ENCODE measurements at places on chromosomes 11 and 22.

- DNase-seq: no peak
Observed at GRCh38 chr11:125350206-125351032, 145.6 kb downstream of the FEZ1 start.

DNA sequence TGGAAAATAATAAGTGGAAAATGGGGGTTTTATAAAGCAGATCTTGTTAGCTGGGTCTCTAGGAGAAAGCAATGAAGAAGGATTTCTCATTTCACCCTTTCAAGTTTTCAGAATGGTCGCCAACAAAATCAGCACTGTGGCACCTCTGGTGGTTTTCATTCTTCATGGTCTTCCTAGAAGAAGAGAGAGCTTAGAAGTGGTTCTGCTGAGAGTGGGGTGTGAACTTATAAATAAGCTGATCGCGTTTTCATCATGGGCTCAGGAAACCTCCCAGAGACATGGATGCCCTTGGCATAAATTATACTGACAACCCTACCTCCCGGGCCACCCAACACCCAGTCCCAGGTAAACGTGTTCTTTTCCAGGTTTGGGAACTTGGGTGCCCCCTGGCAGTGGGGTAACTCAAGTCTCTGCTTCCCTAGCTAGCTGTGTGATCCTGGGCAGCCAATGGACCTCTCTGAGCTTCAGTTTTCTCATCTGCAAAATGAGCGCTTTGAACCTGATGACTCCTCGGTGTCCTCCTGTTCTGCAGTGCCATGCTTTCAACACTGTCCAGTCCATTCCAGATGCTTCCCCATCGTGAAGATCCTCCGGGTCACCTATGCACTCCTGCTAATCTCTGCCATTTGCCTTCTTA lies 72.6 kb upstream of the GRAMD1B start:
- no peak for DNase-seq

DNA sequence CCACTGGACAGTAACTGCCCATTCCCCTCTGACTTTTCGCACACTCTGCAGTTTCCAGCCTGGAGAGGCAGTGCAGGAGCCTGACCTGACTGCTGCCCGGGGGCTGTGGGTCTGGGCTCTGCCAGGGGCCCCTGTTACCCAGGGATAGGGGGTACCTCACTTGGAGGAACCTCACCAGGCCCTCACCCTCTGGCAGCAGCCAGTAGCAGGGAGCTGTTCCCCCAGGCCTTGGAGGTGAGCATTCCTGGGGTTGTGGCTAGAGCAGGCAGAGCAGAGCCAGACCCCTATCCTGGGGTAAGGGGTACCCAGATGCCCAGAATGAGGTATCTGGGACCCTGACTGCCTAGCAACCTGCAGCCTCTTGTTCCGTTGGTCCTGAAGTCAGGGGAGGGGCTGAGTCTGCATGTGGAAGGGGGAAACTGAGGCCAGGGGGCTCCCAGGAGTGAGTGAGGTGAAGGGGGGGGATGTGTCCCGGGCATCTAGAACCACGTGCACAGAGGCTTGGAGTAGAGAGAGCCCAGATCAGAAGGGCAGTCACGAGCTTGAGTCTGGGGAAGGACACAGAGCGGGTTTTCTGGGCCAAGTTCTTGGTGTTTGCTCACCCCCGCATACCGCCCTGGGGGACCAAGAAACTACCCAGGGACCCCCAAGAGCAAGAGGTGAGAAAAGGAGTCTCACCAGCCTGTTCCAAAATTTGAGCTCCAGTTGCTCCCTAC lies 43.9 kb upstream of the ACCSL start:
- DNase-seq: no peak

GRCh38 chr11:103499710-103500340 lies 390.6 kb downstream of the DYNC2H1 start:
- no peak for DNase-seq

GRCh38 chr11:105700271-105700670 lies 90.4 kb downstream of the GRIA4 start:
- DNase-seq: no peak

DNA sequence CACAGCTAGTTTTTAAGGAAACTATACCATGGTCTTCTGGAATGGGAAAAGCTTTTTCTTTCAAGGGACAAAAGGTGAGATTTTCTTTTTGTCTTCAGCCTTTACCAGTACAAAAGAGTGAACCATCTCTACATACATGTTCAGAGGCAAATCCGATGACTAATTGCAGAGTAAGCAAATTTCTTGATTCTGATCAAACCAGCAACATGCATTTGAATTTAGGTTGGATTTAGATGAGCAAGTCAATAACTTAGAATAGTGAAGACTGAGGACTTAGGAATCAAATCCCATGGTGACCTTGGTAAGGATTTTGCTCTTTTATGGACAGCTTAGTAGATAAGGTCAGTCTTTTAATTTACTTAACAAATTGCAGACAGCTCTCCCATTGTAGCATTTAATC lies 65.9 kb upstream of the BLID start:
- no peak for DNase-seq

DNA sequence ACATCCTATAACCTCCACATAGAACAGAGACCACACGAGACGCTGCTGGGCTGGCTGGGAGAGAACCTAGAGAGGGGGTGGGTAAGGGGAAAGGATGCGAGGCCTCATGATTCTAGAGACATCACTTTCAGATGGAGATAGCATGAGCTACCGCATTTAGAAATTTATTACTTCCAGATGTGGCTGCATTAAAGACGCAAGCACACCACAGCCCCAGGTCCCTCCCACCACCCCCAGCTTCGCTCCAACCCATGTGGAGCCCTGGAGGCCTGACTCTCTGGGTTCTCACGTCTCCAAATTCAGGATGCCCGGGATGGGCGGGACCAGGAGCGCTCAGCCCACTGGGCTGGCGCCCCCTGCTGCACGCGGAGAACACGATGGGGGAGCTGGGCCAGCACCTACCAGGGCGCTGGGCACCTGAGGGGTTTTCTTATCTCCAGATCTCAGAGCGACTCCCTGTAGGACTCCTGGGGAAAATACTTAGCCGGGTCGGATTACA lies 13.6 kb downstream of the MRPL21 start:
- DNase-seq: peak; percentile 94

- DNase-seq: no peak
Observed at GRCh38 chr11:111384494-111384893, 5.4 kb upstream of the POU2AF1 start.

GRCh38 chr11:61814247-61814957 lies 2.4 kb downstream of the FADS1 start:
- no peak for DNase-seq

- no peak for DNase-seq
Observed at GRCh38 chr11:119935349-119935925, 202.5 kb downstream of the TRIM29 start.

- DNase-seq: no peak
Observed at GRCh38 chr11:44366741-44367140, 56.8 kb upstream of the ALX4 start.

- no peak for DNase-seq
Observed at GRCh38 chr11:27234961-27235360, 128.1 kb downstream of the CCDC34 start.

DNA sequence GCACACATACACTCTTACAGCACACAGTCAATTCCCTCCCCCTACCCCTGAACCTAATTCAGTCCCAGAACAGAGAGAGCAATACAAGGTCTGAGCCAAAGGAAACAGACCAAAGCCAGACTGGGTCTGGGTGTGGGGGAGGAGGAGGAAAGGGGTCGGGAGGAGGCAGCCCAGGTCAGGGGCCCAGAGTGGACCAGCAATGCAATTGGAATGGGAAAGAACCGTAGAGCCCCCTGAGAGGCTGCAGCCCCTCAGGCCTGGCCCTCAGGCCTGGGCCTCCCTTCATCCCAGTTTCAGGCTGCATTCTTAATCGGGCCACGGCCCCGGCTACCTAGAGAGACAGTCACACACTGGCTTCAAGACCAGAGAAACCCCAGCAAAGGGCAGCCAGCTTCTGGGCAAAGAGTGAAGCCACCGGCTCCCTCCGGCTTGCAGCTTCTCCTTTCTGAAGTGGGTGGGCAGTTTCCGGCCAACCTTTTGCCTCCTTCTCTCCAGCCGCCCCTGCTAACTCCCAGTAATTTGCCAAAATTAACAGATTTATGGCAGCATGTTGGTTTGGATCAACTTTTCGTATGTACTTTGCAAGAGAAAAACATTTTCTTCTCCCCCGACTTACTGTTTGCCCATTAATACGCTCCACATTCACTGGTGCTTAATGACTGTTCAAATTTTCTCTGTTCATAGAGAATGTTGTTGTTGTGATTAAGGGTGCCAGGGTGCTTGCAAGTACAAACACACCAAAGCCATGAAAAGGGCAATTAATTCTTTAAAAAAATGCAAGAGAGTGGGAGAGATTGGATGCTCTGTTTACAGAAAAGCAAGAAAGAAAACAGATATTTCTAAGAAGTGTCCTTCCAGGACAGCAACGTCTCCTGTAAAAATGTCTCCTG lies 488.3 kb downstream of the MN1 start:
- no peak for DNase-seq

DNA sequence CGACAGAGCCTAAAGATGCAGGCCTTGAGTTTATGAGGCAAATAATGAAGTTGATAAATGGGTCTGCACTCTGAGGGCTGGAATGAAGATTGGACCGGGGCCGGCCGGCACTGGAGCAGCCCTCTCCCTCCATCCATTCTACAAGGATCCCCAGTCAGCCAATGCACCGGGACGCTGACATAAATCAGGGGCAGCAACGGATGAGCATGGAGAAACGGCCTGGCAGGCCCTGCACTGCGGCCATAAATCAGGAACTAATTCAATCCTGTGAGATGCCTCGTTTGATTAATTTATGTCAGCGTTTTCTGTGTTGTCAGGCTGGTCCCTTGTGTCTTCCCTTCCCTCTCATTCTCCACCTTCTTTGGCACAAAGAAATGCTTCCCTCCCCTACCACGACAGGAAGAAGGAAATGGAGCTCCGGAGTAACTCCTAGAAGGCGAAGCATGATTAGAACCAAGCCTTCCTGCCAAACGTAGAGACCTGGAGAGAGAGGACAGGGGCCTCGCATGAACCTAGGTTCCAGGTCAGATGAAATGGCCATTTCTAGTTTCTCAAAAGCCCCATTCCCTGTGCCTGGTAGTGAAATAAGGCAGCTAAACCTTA lies 358.4 kb downstream of the OPCML start:
- no peak for DNase-seq

- DNase-seq: no peak
Observed at GRCh38 chr22:23826510-23827350, 12.1 kb downstream of the DERL3 start.

DNA sequence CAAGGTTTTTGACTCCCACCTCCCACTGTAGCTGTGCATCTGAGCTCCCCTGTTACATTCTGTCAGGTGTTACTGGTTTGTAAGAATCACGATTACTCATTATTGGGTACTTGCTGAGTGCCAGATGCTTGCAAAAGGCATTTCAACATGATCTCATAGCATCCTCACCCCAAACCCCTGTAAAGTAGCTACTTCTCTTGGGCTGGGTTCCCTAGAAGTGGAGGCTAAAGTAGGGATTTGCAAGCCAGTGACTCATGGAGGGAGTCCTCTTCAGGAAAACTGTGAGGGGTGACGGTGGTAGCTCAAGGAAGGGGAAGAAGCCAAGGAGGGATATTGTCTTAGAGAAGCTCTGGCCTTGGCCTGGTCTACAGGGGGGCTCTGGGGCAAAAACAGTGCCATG lies 78.6 kb downstream of the TIMP3 start:
- DNase-seq: no peak

DNA sequence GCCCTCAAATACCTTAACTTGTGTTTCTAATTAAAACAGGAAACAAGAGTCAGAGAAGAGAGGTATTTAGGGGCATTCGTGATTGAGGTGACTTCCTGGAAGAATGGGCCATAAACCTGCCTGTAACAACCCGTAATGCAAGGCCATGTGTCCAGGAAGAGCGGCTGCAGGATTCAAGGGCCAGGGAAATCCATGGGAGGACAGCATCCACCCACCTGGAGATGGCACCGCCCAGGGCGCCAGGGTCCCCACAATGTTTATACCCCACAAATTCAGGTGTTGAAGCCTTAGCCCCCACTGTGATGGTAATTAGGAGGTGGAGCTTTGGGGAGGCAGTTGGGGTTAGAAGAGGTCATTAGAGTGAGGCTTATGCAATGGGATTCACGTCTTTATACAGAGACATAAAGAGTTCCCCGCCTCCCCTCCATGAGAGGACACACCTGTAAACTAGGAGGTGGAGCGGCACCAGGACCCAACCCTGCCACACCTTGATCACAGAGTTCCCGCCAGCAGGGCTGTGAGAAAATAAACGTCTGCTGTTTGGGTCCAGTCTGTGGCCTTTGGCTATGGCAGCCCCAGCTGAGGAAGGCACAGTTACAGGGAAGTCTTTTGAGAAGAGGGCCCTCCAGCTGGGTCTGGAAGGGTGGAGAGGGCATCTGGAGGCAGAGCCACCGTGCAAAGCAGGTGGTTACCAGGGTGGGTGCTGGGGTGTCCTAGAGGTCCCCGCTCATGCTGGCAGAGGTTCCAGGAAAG lies 1394.3 kb downstream of the TBC1D22A start:
- no peak for DNase-seq

DNA sequence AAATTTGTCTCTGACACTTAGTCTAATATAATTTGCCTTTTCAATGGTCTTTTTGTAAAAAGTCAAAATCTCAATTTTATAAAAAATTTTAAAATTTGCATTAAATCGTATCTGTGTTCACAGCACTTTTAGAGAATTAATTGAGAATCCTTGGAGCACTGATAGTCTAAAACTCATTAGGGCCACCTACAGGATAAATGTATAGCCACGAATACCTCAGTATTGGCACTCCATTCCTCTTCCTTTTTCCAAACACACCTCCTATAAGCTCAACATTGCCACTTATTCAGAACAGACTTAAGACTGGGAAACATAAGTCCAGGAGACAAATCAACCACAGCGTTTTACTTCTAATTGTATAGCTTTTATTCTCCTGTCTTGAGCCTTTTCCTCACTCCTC lies 776.0 kb upstream of the ARHGAP42 start:
- DNase-seq: no peak

- no peak for DNase-seq
Observed at GRCh38 chr11:35061516-35062440, 77.2 kb upstream of the CD44 start.

Data from AG09319 (cell line).